ENCODE measurements at places on chromosomes 6 and 20.

DNA sequence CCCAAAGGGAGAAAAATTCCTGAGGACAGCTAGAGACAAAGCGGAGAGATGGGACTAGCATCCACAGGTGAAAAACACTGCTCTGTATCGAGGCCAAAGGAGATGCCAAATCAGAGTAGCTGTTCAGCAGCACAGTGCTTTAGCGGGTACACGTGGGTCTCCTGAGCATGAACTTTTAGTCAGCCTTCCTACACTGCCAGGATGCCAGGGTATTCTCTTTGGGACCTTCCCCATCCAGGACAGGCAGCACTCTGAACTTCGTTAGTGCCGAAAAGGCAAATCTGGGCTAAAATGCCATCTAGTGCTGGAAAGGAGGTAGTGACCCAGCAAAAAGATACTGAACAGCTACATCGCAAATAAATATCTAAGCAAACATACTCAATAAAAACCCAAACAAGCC lies 64.9 kb downstream of the C6orf58 start:
- peak; percentile 57 for DNase-seq

DNA sequence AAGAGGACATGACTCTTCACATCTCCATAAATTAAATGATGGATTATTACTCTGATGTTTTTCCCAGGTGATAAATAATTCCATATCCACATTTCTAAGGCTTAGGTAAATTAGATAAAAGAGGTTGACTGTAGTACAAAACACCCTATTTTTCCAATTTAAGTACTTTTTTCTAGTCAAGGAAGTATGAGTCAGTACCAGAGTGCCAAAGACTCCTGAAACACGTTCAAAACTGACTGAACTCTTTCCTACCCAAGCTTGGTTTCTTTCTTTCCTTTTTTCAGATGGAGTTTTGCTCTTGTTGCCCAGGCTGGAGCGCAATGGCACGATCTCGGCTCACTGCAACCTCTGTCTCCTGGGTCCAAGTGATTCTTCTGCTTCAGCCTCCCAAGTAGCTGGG lies 85.0 kb downstream of the DOK5 start:
- DNase-seq = no peak

DNA sequence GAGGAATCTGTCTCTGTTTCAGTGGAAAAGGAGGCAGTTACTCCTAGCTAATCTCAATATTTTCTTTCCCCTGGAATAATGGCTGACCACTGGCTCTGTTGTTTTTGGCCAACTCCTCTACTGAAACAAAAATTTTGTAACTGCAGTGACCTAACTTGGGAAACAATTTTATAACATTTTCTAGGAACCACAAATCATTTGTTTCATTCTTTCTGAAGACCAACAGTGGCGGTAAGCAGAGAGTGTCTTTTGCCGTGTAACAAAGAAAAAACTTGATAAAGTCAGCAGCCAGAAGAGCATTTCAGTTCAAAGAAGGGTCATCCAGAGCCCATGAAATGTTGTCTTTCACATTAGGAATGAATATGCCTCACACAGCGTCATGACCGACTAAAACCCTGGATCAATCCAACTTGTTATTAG lies 11.8 kb upstream of the BFSP1 start:
- DNase-seq = no peak

DNA sequence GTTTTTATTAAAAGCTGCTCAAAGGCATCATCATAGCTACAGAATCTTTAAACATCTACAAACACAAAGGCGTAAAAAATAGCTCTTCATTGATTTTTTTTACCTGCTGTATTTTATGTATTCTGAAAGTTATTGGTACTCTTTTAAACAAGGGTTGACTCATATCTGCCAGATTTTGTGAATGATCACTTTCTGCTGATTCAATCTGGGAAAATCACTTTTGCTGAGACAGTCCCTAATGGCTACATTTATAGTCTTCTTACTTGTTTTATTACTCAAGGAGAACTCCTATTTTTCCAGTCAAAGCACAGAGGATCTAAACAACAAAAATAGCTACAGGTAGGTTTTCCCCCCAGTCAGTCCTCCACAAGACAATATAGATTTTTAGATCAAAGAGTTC lies 739.0 kb downstream of the CBLN4 start:
- no peak for DNase-seq

DNA sequence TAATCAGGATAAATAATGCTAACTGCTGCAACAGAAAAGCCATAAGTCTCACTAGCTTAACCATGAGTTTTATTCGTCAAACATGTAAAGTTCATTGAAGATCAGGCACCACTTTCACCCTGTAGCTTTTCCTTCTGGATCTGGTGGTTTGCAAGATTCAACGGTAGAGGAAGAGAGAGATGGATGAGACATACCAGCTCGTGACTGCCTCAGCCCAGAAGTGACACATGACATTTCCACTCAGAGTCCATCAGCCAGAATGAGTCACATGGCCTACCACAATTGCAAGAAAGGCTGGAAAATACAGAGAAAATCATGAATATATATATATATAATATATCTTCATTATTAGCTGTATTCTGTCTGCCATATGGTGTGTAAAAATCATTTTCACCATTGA lies 29.0 kb downstream of the SPTLC3 start:
- no peak for DNase-seq

All from NCI-H146 (cell line).